Right hindlimb (tissue), 1 donor: ENCODE measurements at places on chromosomes 1 and 21.

- DNase-seq = peak; percentile 4
These were observed 93.2 kb downstream of the CCDC185 start for GRCh38 chr1:223486366-223486765.

- no peak for DNase-seq
These were observed 33.9 kb downstream of the ABCG1 start for GRCh38 chr21:42252778-42253340.

DNA sequence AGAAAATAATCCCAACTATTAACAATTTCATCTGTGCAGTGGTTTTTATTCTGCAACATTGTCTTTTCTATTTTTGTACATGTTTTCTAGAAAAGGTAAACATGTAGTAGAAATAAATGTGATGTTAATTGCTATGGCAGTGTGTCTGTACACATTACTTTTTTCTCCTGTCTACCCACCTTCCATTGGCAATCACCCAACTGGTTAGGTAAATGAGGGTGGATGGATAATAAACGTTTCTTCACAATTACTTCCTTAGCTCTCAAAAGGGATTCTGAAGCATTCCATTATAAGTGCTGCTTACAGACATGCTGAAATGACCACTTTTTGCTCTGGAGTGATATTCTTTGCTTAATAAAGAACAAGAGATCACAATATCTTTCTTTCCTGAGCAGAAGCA lies 61.4 kb downstream of the MAGI3 start:
- no peak for DNase-seq

DNA sequence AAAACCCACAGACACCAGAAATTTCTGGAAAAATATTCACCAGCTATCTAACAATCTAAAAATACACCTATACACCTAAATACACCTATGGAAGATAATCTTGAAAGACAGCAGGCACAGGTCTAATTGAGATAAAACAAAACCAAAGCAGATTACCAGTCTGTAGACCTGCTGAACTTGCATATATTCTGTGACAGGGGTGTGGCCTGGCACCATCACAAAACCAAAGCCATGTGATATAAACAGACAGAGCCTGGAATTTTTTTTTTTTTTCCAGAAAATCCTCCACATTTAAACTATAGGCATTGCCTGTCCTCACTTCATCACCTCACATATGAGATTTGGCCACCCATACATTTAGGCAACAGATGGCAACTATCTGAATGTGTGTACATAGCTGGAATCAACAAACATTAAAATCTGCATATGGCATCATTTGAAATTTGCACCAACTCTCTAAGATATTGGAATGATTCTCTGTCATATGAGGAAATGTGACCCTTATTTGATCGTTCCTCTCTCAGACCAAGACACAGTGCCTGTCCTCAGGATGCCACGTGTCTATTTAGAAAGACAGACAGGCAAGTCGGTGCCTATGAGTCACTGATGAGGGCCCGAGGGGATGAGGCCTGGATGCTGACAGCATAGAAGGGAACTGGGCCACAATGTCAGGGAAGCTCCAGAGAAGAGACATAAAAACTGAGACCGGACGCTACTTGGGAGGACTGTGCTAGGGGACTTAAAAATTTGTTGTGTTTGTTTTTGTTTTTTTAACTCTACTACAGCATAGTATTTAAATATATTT lies 32.6 kb downstream of the NMNAT2 start:
- DNase-seq = no peak

DNA sequence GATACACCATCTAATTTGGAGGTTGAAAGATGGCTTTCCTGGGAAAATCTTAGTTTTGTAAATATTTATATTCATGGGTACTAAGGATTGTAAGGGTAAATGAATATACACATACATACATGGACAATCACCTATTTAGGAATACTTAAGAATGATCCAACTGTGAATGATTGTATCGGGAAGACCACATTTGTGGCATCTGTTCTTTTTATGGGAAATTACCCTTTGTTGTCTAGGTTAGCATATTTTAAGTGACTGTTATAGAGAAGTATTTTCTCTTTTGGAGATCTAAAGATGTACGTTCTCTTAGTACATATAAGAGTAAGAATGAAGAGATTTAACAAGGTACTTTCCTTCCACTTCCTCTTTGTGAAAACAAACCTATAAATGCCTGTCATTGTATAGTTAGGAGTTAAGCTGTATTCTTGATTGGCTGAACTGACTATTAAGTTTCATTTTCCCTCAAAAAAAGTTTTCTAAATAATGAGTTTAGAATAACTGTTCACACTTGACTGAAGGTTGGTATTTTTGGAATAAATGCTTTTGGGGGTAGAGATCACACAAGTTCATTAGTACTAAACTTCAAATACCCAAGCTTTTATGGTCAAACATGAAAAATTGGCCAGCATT lies 26.7 kb downstream of the SNX7 start:
- DNase-seq = no peak

DNA sequence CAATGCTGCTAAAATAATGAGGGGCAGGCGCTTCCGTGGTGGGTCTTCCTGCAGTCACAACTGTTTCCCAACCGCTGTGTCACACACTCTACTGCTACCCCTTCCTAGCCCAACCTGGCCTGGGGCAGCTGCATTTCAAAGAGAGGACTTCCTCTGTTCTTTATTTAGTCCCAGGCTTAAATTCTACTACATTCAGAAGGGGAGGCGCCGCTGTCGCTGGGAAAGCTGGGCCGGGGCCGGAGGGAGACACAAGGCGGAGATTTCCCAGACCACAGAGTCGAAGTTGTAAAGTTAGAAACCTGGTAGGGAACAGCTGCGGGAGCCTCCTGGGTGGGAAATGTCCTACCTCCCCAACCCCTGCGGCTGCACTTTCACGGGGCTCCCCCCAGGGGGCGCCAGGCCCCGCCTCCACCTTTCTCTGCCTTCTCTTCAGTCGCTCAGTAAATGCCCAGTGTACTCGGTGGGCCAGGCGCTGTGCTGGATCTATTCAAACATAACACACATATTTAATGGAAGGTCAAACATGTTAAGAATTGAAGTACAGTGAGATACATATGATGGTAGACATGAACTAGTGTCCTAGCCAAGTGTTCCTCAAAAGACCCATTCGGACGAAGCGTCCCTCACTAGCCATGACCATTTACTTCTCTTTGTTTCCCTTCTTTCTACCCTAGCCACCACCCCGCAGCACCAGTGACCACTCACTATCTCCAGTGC lies 23.1 kb downstream of the DYRK3 start:
- peak; percentile 65 for DNase-seq

DNA sequence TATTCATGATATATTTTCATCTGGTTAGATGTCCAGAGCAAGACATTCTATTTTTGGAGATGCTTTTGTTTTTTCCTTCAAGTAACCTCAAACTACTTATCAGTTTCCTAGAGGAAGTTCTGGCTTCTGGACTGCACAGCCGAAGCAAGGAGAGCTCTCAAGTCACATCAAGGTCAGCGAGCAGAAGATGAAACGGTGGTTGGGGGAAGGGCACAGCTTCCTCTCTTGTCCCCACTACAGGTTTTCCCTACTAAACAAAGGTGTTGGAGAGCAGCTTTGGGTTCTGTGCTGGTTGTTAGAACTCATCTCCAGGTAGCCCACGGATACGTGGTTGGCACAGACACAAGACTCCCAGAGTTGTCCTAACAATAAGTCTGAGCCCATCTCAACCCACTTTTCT lies 5.1 kb upstream of the PLEKHO1 start:
- DNase-seq = no peak

DNA sequence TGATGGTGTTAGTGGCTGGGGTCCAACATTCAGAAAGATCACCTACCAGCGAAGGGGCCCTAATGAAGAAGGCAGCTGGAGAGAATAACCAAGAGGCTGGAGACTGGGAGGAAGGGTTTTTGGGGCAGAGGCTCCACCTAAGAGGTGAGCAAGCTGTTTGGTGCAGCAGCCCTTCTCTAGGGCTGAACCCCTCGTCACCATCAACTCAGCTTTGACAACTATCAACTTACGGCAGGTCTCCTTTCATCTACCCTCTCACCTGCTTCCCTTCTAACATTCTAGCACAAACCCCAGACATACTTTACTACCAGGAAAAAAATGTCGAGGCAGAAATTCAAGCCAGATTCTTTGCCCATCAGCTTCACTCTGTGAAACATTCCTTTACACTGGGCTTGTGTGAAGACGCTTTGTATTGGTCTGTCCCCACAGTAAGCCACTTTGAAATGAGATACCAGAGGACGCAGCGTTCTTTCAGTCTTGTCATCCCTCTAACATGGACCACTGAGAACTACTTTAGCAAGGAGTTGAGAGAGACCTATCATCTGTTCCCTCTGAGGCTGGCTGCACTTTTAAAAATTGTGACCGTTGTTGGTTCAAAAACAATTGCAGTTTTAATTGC lies 84.6 kb downstream of the RAVER2 start:
- DNase-seq = no peak

GRCh38 chr1:4978660-4979390 lies 324.4 kb downstream of the AJAP1 start:
- no peak for DNase-seq

GRCh38 chr21:44701541-44701940 lies 4.6 kb downstream of the KRTAP10-12 start:
- peak; percentile 12 for DNase-seq

DNA sequence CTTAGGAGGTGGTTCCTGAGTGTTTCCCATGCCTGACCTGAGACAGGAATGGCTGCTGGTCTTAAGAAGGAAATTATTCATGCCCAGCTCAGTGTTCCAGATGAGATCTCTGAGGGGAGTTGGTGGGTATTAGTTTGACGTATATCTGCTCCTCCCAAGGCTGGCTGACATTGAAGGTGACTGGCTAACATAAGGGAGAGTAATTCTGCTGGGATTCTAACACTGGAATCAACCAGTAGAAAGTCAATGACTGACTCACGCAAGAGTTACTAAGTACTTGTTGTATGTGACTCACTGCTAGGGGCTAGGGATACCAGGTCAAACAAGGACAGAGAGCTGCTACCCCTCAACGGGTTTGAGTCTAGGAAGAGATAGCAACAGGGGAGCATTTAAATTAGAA lies 177.3 kb downstream of the CACNA1E start:
- DNase-seq = no peak

DNA sequence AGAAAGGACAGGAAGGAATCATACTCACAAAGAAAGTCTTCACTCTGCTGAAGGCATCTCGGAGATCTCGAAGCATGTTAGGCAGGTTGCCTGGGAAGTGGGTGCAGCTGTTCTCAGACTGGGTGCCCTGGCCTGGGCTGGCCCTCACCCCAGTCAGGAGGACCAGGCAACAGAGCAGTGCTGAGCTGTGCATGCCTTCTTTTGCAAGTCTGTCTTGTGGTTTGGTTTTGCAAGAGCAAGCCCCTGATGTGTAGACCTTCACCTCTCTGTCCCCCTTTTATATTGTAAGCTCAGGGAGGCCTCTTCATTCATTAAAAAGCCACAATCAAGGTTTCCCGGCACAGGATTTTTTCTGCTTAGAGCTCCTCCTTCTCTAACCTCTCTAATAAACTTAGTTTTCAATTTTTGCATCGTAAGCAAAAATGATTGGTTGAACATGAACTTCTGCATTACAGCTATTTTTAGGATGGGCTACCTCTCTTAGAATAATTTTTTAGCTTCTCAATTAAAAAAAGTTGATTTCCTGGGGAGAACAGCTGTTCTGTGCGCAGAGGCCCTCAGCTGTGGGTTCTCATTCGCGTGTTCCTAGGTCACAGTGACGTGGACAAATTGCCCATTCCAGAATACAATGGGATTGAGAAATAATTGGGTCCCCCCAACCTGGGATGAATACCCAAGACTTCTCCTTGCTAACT lies at the start of gene IL10:
TSS of gene IL10 (minus strand) at position 252 of the 695 bp plus-strand sequence. CDS start at position 193, 59 bp downstream.
- no peak for DNase-seq

DNA sequence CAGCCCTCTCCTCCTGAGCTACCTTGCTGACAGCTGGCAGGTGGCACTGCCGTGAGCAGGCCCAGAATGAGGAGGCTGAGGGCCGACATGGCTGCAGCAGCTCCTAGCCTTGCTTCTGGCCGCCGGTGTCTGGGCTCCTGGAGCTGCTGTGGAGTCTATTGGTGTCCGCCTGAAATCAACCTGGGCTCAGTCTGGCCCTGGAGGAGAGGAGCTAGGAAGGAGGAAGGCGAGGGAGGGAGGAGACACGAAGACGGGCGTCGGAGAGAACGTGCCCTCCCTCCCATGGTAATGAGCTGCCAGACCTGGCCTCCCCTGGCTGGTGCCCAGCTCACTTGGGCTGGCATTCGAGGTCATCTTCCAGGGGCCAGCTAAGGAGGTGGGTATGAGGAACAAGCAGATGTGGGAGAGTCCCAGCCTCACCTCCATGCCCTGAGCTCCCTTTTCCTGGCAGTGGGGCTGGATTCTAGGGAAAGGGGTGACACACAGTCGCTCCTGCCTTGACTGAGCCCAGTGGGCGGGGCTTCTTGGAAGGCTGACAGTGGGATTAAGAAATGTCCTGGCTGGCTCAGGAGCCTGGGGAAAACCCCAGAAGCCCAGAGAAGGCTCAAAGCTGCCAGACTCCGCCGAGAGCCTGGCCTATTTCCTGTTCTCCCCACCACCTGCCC lies at the start of gene PDZK1IP1:
TSS of gene PDZK1IP1 (minus strand) at position 193 of the 665 bp plus-strand sequence. CDS start at position 89, 104 bp downstream.
- no peak for DNase-seq

- DNase-seq = no peak
These were observed 7.4 kb downstream of the ZNF496 start for GRCh38 chr1:247324204-247324787.

DNA sequence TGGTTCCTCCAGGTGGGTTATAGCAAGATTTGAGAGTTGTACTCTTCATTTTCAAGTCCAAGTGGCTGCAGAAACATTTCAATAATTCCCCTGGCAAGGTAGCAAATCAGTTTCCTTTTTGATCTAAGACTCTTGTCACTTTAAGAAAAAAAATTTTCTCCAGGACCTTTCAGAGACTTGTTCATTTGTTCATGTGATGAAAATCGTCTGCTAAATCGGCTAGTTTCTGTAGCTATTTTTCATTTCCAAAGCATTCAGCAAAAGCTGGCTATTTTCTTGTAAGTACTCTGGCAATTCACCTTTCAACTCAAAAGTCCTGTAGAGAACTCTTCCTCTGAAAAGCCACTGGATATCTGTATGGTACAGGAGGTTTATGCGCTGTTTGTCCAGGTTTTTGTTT lies 93.5 kb downstream of the LTN1 start:
- no peak for DNase-seq

GRCh38 chr1:29311352-29312030 lies 75.2 kb downstream of the PTPRU start:
- DNase-seq = no peak

GRCh38 chr1:145716641-145717345 lies 2.5 kb upstream of the CD160 start:
- DNase-seq = no peak

- DNase-seq = no peak
These were observed 320.2 kb upstream of the NFIA start for GRCh38 chr1:60762176-60762575.
